ENCODE measurements at places on chromosomes 7 and 10.

DNA sequence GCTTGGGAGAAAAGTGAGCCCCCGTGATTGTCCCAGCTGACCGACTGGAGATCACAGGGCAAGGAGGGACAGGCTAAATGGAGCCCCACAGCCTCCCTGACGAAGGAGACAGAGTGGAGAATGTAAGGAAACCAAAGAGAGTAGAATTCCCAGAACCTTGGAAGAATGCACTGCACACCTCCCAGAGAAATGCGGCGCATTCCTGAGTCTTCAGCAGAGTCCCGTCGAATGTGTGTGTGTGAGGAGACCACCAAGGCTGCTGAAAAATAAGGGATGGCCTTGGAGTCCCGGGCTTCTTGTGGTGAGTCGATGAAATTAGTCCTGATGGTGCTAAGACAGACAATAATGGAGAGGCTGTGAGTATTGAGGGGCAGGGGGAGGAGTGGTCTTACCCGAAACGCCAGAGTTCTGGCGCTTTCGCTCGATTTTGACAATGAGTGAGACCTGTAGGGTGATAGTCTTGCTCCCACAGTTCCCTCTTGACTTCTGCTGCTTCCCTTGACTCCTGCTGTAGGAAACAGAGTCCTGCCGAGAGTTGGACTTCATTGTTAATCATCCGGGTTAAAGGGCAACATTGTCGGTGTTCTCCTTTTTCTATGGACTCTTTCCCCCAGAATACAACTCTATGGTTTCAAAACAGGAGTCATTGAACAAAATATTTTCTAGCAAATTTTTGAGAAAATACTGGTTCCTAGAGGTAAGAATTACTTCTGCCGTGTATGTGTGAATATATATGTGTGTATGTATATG, 103.2 kb downstream of the CNNM2 start:
- no peak for DNase-seq

- no peak for DNase-seq
These were observed 265.4 kb upstream of the NFE2L3 start for GRCh38 chr7:25886387-25887240.

GRCh38 chr7:2460641-2461040, 15.6 kb downstream of the GRIFIN start:
- no peak for DNase-seq

GRCh38 chr7:92875173-92875572, 38.8 kb upstream of the CDK6 start:
- no peak for DNase-seq

DNA sequence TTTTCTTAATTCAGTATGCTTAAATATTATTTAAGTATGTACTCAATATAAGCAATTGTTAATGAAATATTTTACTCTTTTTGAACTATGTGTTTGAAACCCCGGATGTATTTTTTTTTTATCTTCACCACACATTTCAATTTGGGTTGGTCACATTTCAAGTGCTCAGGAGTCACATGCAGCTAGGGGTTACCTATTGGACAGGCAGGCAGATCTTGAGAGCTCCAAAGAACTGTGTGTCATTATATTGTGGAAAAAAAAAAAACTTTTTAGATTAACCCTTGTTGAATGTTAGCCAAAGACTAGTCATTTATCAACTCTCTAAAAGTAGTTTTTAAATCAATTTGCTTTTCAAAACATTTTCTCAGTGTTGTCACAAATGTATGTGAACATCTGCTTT, 37.2 kb downstream of the IKZF1 start:
- no peak for DNase-seq

DNA sequence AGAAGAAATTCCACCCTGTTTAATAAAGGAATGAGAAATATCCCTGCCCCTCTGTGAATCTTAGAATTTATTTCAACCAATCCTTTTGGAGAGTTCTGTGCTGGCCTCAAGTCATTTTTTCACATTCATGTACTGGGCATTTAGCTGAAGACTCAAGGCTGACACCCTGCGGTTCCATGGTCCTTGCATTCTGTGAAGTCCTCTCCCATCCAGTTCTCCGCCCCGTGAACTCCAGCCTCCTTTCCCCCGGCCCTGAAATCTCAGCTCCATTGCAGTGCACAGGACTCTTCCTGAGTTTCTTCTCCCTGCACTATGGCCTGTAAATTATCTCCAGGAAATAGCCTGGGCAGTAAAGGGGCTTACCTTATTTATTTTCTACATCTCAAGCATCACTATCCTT, 183.0 kb upstream of the KCND2 start:
- DNase-seq = no peak

DNA sequence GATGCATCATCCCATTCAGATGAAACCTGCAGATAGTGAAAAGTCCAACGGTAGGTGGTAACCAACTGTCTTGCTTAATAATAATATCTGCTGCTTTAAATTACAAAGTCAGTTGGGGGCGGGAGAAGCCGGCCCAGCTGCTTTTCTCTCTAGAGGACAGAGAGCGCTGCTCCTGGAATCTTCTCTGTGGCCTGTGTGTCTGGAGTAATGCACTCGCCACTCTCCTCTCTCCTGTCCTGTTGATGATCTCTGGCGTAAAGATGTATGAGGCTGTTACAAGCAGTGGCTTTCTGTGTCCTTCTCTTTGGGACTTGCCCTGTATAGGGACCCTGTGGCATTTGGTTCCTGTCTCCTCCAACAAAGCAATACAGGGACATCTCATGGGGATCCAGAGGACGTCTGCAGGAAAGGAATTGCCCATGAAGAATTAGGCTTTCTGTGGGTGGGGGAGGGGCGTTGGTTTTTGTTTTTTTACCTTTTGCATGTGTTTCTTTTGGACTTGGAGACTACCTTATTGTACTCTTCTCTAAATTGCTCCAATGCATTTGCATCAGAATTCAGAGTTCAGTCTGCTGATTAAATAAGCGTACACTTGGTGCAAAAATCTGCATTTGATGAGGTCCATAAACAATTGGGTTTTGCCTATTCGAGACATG, 231.6 kb downstream of the CELF2 start:
- no peak for DNase-seq

DNA sequence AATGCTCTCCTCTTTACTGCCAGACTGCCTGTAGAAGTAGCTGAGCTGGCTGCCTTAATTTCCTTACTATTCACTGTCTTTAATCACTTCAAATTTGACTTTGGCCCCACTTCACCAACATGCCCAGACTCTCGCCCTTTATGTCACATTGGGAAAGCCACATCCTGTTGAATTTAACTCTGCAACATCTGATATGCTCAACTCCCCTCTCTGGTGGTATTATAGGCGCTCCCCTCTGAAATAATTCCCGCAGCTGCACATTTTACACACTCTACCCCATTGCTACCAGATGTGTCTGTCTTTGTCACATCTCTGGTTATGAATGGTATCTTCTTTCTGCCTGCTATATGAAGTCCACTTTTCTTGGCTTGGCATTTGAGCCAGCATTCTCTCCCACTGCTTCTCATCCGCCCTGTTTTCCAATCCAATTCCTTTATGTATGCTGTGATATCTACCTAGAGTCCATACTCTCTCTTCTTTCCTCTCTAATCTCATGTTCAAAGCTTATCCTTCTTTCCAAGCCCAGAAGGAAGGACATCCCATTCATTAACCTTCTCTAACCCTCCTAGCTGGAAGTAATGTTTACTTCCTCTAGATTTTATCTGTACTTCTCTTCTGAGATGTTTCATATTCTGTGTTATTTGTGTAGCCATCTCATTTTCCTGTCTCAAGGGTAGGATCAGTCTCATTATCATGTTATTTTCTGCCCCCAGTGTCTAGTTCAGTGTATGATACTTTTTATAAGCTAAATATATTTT, 134.5 kb downstream of the ST7 start:
- DNase-seq = no peak

- no peak for DNase-seq
These were observed 99.9 kb downstream of the PTPRN2 start for GRCh38 chr7:158487631-158488151.

DNA sequence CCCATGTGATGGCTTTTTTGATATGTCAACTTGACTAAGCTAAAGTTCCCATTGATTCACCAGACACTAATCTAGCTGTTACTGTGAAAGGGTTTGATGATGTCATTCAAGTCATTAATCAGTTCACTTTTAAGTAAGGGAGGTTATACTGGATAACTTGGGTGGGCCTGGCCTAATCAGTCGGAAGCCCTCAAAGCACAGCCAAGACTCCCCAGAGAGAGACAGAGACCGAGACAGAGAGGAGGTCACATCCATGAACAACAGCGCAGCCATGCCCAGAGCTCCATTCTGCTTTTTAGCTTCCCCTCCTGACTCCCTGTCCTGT, 103.4 kb downstream of the TRIL start:
- DNase-seq = no peak

DNA sequence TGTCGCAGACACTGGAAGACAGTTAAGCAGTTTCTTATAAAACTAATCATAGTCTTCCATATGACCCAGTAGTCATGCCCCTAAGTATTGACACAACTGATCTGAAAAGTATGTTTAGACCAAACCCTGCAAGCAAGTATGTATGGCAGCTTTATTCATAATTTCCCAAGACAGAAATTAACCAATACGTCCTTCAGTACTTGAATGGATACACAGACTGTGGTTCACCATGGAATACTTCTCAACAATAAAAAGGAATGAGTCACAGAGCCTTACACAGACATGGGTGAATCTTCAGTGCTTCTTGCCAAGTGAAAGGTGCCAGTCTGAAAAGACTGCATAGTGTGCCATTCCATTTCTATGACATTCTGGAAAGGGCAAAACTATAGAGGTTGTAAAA, 50.2 kb upstream of the AKR1E2 start:
- no peak for DNase-seq

- no peak for DNase-seq
These were observed 7.9 kb upstream of the PLEKHS1 start for GRCh38 chr10:113743594-113743993.

DNA sequence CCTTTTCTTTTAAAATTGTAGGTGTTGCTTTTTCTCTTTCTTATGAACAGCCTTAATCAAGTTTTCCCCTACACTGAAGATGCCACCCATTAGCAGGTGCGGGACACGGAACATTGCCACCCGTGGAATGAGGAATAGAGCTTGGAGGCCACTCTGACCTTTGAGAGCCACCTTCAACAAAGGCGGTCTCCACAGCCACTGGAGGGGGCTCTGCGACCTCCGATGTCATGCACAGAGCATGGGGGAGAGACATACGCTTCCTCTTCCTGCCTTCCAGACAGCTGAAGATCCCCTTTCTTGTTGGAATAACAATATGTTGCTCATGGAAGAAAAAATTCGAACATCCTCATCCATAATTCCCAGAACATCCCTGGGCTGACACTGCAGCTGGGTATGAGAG, 39.1 kb downstream of the ADARB2 start:
- no peak for DNase-seq

- DNase-seq = no peak
These were observed 752.5 kb downstream of the CCSER2 start for GRCh38 chr10:85080934-85081333.

DNA sequence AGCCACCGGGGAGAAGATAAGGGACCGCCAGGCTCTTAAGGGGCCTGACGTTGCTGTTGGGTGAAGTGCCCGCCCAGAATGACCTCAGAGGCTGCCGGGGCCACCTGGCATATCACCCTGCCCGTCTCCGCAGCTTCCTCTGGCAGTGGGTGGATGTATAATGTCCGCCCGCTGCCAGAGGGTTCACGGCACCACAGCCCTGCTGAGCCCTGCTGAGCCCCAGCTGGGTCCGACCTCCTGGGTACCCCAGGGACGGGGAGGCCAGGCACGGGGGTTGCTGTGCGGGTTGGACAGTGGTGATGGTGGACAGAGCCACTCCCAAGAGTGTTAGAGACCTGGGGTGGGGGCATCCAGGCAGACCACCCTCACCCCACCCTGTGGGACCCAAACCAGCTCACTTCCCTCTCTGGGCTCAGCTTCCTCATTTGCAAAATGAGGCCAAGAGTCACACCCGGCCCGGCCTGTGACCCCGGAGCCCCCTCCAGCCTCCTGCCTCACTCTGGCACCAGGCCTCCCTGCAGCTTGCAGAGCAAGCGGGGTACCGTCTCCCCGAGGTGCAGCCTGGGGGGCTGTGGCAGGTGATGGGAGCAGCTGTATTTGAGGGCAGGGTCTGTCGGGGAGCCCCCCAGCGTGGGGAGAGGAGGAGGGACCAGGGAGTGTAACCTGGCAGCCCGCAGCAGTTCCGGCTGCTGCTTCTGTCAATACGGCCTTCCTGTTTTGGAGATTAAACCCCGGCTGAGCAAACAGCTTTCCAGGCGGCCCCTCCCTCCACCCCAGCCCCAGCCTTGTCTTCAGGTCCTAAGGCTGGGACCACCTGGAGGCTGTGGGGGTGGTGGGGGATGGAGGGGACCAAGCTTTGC, 8.4 kb upstream of the LFNG start:
- no peak for DNase-seq

DNA sequence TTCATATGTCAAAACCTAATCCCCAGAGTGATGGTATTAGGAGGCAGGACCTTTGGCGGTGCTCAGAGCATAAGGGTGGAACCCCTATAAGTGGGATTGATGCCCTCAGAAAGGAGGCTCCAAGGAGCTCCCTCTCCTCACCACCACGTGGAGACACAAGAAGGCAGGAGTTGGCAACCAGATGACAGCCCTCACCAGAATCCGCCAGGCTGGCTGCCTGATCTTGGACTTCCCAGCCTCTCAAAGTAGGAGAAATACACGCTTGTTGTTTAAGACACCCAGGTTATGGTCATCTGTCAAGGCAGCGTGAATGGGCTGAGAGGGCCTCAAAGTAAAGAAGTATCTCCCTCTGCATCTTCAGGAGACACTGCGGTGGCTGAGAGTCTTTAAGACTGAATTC, 187.7 kb downstream of the TNS3 start:
- no peak for DNase-seq

GRCh38 chr7:575425-576366, 56.0 kb upstream of the PDGFA start:
- no peak for DNase-seq

- no peak for DNase-seq
These were observed 19.8 kb upstream of the LANCL2 start for GRCh38 chr7:55345292-55345691.

GRCh38 chr7:130095812-130096211, 25.5 kb downstream of the KLHDC10 start:
- DNase-seq = no peak

DNA sequence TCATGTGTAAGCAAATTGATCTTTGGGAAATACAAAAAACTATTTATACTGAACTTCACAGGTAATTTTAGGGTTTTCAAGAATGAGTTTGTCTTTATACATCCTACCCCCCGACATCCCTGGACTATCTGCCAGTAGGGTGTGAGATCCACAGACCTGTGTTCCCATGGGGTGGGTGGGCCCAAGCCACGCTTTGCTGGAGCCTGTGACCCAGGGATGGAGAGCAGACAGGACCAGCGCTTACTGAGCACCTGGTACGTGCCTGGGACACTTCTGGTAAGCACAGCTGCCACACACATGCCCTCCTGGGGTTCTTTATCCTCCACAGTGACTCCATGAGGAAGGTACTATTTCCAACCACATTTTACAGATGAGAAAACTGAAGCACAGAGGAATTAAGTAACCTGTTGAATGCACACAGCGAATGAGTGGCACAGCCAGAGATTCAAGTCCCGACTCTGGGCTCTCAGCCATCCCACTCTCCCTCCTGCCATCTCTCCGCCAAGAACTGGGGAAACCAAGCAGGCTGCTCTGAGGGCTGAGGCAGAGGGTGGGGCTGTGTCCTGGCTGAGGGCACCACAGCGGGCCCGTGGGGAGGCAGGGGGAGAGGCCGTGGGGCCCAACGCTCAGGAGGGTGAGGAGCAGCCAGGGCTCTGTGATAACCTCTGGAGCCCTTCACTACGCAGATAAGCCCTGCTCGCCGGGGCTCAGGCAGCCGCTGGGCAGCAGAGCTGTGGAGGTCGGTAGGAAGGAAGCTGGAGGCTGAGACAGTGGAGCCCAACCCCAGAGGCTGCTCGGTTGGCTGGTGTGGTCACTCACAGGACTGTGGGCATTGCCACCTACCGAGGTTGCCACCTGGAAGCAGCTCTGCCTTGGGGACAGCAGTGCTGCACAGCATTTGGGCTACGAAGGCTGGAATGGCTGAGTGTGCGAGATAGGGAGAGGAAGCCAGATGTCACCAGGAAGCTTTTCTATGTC, 124.2 kb downstream of the ARHGAP22 start:
- DNase-seq = no peak
